ENCODE measurements at places on chromosomes 5 and 9.

DNA sequence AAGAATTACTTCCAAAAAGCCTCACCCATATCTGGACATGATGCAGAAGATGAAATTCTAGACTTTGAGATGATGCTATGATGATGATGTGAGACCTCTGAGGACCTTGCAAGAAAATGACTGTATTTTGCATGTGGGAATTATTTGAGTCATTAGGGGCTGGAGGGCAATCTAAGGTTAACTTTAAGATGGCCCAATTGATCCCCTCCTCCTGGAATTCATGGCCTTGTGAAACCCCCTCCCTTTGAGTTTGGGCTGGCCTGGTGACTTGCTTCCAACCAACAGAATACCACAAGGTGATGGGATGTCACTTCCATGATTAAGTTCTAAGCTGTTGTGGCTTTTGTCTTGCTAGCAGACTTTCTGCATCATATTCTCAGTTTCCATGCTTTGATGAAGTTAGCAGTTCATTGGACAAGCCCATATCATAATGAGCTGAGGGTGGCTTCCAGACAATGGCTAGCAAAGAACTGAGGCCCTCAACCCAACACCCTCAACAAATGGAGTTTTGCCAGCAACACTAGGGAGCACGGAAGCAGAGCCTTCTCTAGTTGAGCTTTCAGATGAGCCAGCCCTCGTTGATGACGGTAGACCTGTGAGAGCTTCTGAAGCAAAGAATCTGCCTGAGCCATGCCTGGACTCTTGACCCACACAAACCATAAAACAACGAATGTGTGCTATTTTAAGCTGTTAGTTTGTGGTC, 7.4 kb upstream of the AMACR start:
- no peak for DNase-seq

GRCh38 chr5:103490030-103490739, 72.4 kb downstream of the NUDT12 start:
- no peak for DNase-seq

DNA sequence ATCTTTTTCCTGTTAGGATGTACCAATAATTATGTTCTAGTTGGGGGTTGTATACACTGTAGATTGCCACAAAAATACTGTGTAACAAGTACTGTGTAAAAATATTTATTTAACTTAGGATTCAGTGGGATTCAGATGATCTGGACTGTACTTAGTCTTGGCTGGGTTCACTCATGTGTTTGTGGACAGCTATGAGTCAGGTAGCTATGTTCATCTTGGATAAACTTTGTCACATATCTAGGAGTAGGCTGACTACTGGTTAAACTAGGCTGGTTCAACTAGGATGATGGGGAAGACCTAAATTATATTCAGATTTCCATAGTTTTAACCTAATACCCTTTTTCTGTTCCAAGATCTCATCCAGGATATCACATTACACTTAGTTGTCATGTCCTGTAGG, 32.1 kb upstream of the TNFSF15 start:
- no peak for DNase-seq

DNA sequence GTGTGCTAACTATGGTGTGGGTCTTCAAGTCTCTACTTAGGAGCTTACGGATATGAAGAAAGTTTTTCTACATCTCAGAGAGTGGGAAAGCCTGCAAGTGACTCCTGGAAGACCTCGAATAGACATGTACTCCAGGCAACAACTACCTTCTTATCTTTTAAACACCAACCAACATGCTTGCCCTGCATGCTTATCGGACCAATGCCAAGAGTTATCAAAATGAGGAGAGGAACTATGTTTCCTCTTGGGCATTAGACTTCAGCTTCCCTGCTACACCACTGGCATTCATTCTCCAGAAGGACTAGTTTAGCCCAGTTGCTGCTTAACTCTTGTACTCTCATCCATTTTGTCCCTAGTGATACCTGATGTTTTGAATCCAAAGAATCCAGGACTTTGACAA, 74.7 kb upstream of the MAN2A1 start:
- DNase-seq = no peak

GRCh38 chr5:158559066-158559465, 540.6 kb downstream of the EBF1 start:
- DNase-seq = no peak

GRCh38 chr9:131013771-131014676, 5.0 kb downstream of the LAMC3 start:
- no peak for DNase-seq

DNA sequence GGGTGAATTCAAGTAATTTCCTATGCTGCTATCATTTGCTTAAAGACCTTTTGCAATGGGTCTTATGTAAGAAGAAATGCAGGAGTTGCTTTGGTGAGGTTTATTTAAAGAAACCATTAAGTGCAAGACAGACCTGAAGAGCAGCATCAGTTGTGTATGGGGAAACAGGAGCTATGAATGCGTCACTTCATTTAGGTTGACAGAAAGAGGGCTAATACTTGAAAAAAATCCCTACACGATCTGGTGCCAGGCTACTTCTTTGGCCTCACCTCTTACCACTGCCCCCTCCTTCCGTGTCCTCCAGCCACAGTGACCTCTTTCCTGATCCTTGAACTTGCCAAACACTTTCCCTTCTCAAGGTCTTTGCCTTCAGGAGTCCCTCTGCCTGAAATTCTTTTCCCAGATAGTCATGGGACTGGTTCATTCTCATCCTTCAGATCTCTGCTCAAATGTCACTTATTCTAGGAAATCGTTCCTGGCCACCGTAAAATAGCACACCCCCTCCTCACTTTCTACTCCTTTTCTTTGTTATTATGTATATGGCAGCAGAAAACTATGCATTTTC, 1.4 kb upstream of the JAK2 start:
- no peak for DNase-seq

- no peak for DNase-seq
Observed at GRCh38 chr5:149466457-149466972, 84.7 kb downstream of the CSNK1A1 start.

- peak; percentile 79 for DNase-seq
Observed at GRCh38 chr5:172114875-172115422, 73.1 kb downstream of the STK10 start.

- no peak for DNase-seq
Observed at GRCh38 chr5:122153230-122153629, 23.9 kb downstream of the ZNF474 start.

DNA sequence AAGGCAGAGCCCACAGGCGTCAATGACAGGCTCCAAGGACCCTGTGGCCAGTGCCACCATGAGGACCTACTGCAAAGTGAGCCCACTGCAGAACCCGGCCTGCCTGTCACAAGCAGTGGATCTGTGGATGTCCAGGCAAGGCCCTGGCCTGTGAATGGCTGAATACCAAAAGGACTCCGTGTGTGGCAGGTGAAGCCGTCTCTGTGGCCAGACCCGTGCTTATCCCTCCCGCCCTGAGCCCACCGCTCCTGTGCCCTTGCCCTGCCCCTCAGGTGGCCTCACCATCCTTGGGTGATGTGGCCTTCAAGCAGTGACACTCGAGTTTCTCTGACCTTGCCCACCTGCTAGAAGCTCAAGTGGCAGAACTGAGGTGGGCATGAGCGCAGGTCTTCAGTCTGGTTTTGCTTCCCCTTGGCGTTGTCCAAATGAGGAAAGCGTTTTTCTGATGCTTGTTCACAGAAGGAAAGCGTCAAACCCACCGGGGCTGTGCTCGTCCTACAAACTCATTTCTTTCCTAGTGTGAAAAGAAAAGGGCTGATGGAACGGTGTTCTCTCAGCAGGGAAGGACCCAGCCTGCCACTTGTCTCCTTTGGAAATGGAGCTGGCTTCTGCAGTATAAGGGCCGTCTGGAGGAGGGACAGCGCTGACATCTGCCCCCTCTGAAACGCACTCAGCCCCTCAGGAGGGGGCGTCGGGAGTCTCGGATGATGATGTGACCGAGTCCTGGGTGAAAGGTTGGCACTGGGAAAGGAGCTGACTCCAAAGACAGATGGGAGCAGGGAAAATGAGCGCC, 377.7 kb upstream of the IRX4 start:
- DNase-seq = no peak

GRCh38 chr5:34918025-34918424, 2.5 kb downstream of the BRIX1 start:
- no peak for DNase-seq

DNA sequence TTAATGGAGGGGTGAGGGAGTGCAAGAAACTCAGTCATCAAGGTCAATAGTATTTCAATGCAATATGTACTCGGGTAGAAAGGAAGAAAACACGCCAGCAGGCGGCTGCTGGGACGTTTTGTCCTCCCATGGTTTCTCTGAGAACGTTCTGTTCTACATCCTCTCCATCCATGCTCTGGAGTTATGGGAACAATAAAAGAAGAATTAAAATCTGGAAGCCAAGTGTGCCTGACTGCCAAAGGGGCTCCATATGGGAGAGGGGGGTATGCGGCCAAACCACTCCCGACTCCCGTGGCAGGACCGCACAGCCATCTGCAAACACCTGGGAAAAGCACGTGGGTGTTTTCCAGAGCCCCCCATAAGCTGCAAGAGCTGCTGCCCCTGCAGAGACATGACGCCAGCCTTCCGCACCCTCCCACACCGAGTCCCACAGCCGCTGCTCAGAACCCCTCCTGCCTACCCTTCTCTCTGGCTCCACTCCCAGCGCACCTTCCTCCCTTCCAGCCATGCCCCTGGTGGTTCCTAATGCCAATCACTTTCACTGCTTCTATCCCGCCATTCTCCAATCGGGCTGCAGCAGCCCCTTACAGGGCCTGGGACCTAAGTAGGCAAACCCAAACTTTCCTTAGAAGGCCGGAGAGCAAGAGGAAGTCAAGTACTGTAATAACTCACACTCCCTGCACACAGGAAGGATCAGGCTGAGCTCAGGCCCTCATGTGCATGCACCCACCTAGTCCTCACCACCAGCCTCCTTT, 241.6 kb downstream of the SYK start:
- DNase-seq = no peak

DNA sequence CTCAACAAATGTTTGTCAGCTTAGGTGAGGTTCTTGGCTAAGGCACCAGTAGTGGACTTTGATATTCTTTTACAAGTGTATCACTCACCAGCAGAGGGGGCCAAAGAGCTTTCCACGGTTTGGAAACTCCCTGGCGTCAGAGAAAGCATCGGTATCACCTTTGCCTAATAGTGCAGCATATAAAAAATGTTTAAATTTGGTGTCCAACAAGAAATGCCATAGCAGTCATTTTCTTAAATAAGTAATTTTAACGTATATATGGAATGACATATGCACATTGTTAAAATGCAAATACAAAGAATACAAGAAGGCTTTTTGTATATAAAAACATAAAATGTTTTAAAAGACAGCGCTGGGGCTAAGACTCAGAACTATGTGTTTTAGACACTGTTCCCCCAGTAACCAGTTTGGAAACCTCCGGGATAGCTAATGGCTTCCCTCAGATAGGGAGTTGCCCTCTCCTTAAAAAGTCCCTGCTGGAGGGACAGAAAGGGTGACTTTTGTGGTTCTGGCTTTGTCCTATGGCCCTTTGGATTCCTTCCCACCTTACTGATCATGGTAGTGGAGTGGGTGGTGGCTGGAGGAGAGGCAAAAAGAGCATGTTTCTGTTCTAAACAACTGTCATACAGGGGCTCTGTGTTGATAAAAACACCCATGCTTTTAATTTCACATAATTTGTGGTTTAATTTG, 124.6 kb downstream of the GPBP1 start:
- peak; percentile 64 for DNase-seq

- DNase-seq = no peak
Observed at GRCh38 chr5:110104726-110105669, 415.3 kb downstream of the MAN2A1 start.

DNA sequence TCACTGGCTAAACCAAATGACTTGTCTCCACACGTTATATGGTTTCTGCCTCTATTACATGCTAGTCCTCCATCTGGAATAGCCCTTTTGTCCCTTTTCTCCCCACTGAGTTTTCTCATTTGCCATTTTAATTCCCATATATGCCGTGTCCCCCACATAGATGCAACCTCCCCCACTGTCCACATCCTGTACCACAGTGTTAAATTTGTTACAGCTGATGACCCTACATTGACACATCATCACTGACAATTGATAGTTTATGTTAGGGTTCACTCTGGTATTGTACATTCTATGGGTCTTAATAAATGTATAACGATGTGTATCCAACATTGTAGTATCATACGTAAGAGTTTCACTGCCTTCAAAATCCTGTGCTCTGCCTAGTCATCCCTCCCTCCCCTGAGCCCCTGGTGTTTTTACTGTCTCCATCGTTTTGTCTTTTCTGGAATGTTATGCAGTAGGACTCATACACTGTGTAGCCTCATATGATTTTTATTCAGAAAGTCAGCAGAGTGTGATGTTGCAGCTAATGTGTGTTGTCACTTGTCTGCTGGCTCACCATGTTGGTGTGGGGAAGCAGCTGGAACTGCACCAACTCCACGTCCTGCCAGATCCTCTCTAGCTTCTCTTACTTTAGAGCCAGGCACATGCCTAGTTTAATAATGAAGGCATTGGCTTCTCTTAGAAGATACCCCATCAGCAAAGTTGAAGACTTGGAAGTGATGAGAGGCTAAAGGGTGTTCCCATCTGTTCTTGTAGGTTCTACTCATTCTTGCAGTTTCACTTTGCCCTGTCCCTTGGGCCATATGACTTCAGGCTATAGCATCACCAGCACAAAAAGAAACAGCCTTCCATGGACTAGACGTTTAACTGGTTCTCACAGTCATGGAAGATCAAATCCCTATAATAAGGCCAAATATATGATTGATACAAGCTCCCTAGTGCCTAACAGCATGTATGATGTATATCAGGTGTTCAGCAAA, 30.2 kb downstream of the LRRC70 start:
- no peak for DNase-seq

DNA sequence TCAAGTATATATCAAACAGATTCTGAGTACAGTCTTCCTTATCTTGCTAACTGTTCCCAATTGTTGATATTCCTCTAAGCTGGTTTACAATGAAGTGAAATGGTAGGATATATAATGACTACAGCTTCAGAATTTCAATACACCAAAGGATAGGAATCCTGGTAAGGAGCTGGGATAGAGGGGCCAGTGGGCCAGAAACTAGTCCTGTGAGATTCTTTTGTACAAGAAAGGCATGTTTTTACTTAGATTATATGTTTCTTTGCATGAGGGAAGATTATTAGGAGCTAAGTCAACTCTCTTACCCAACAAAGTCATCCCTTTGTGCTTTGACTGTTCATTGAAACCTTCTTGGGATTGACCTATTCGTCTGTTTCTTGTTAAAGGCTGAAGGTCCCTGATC, 435.7 kb downstream of the PLK2 start:
- DNase-seq = no peak

GRCh38 chr5:71924325-71924724, 182.9 kb upstream of the MAP1B start:
- DNase-seq = no peak
